ENCODE measurements at places on chromosomes 1 and 21.
A peak's percentile ranks its signal among the peaks of the same experiment; 100 is the strongest.

- H3K36me3 ChIP-seq: no peaks in the 10 kb centered on the region
- no peak overlapping the region for H3K27ac ChIP-seq
- DNase-seq: no peak
- no peaks in the 10 kb centered on the region for H3K27me3 ChIP-seq
These were observed 297.8 kb downstream of the BRINP3 start for GRCh38 chr1:190179817-190180216.

- H3K36me3 ChIP-seq: no peaks in the 10 kb centered on the region
- H3K4me1 ChIP-seq: peaks cover 4% of the 10 kb centered on the region
- no peak for DNase-seq
These were observed 1.1 kb downstream of the GNG4 start for GRCh38 chr1:235648407-235648907.

- peaks cover 11% of the 10 kb centered on the region for H3K4me1 ChIP-seq
- no peaks in the 10 kb centered on the region for H3K27me3 ChIP-seq
- no peak for DNase-seq
- H3K36me3 ChIP-seq: peaks cover 15% of the 10 kb centered on the region
- peak overlapping the region; percentile 97 for H3K4me3 ChIP-seq
These were observed 431 bp downstream of the ARPC5 start for GRCh38 chr1:183635099-183635605.

GRCh38 chr1:159959451-159959850 lies 5.4 kb upstream of the SLAMF9 start:
- H3K4me3 ChIP-seq: no peak overlapping the region
- no peaks in the 10 kb centered on the region for H3K36me3 ChIP-seq
- H3K4me1 ChIP-seq: no peaks in the 10 kb centered on the region
- no peaks in the 10 kb centered on the region for H3K27me3 ChIP-seq
- H3K27ac ChIP-seq: no peak overlapping the region

- no peaks in the 10 kb centered on the region for H3K36me3 ChIP-seq
- H3K27me3 ChIP-seq: peaks cover 23% of the 10 kb centered on the region
- no peak for DNase-seq
- H3K4me3 ChIP-seq: no peak overlapping the region
- H3K27ac ChIP-seq: no peak overlapping the region
These were observed 6.0 kb downstream of the TNN start for GRCh38 chr1:175073633-175074032.

- H3K4me1 ChIP-seq: no peaks in the 10 kb centered on the region
- DNase-seq: no peak
- no peaks in the 10 kb centered on the region for H3K27me3 ChIP-seq
- H3K36me3 ChIP-seq: peaks cover 4% of the 10 kb centered on the region
These were observed 97.8 kb downstream of the SCMH1 start for GRCh38 chr1:41144285-41144684.

- H3K4me3 ChIP-seq: no peak overlapping the region
- no peaks in the 10 kb centered on the region for H3K4me1 ChIP-seq
- no peaks in the 10 kb centered on the region for H3K27me3 ChIP-seq
- DNase-seq: no peak
- H3K27ac ChIP-seq: no peak overlapping the region
- H3K36me3 ChIP-seq: no peaks in the 10 kb centered on the region
These were observed 84.3 kb downstream of the UCK2 start for GRCh38 chr1:165911609-165912281.

- H3K4me1 ChIP-seq: no peaks in the 10 kb centered on the region
- H3K36me3 ChIP-seq: peaks cover 3% of the 10 kb centered on the region
- no peaks in the 10 kb centered on the region for H3K27me3 ChIP-seq
- DNase-seq: no peak
- no peak overlapping the region for H3K27ac ChIP-seq
These were observed 48.1 kb downstream of the BEND5 start for GRCh38 chr1:48728584-48728983.
